ENCODE measurements at places on chromosomes 12 and 14. TPM values are rescaled to one million over a fixed set of nuclear protein-coding genes. Genes with fewer than 3 reads are reported as not detected.

The NTN4 gene
- total RNA-seq, result 0.20 TPM

The ANKS1B gene
- total RNA-seq, result not detected

The PPP1R36 gene
- total RNA-seq, result not detected

The BMP4 gene
- not detected for total RNA-seq

The FGF6 gene
- total RNA-seq, result not detected

The CIPC gene
- total RNA-seq, result 26.6 TPM

GRCh38 chr14:75711105-75711795, 50.2 kb downstream of the TTLL5 start:
- no peak overlapping the region for H3K27ac ChIP-seq
- no peak for DNase-seq

DNA sequence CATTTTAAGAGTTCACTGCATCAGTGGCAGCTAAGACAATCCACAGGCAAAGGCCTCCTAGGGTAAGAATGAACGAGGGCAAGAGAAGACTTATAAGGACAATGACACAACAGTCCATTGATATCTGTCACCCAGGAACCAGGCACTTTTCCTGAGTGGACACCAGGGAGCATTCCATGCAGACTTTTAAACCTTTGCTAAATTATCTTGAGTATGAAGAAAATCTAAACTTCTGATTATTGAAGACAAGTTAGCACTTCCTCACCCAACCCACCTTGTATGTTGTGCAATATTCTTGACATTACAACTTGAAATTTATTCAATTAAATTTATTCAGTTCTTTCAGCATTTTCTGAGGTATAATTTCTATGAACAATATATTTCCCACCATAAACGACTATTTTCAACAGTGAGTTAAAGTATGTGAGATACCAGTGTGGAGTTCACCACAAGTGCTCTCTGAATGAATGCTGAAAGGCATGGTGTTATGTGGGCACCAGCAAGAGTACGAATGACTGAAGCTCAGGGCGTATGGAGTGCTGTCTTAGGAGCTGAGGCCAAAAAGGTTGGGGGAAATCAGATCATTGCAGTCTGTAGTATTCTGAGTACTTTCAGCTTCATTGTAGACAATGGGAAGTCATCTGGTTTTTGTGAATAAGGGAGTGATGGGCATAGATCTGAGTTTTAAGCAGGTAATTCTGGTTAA, 124.3 kb upstream of the LMNTD1 start:
- H3K27ac ChIP-seq, result no peak overlapping the region
- H3K27me3 ChIP-seq, result peaks cover 3% of the 10 kb centered on the region
- no peaks in the 10 kb centered on the region for H3K36me3 ChIP-seq
- H3K4me1 ChIP-seq, result no peaks in the 10 kb centered on the region
- DNase-seq, result no peak

- H3K4me3 ChIP-seq, result peak overlapping the region; percentile 89
- H3K4me1 ChIP-seq, result peaks cover 29% of the 10 kb centered on the region
- H3K36me3 ChIP-seq, result peaks cover 2% of the 10 kb centered on the region
Observed at GRCh38 chr14:88790501-88791251, 2.1 kb downstream of the EML5 start.

GRCh38 chr12:57214398-57214781, 2.2 kb upstream of the NXPH4 start:
- peak; percentile 63 for DNase-seq
- peak overlapping the region; percentile 50 for H3K4me3 ChIP-seq
- H3K36me3 ChIP-seq, result no peaks in the 10 kb centered on the region
- H3K27ac ChIP-seq, result peak overlapping the region; percentile 35
- peaks cover 54% of the 10 kb centered on the region for H3K4me1 ChIP-seq

DNA sequence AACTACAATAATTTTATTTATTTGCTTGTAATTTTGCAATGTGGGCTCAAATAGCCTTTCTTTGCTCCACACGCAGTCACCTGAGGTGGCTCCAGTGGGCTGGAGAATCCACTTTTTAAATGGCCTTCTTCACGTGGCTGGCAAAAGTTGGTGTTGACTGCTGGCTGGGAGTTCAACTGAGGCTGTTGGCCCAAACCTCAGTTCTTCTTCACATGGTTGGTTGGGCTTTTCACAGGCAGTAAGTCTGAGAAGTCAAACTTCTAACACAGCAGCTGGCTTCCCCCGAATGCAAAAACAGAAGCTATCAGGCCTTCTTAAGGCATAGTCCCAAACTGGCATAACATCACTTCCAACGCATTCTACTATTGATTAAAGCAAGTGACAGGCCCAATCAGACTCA, 2.1 kb upstream of the OXA1L start:
- H3K4me3 ChIP-seq, result no peak overlapping the region
- H3K36me3 ChIP-seq, result peaks cover 48% of the 10 kb centered on the region
- peaks cover 34% of the 10 kb centered on the region for H3K4me1 ChIP-seq
- H3K27ac ChIP-seq, result no peak overlapping the region
- H3K27me3 ChIP-seq, result no peaks in the 10 kb centered on the region

GRCh38 chr14:95769976-95770375, 56.1 kb upstream of the TCL1A start:
- H3K4me3 ChIP-seq, result no peak overlapping the region
- peaks cover 9% of the 10 kb centered on the region for H3K27me3 ChIP-seq
- no peak for DNase-seq

DNA sequence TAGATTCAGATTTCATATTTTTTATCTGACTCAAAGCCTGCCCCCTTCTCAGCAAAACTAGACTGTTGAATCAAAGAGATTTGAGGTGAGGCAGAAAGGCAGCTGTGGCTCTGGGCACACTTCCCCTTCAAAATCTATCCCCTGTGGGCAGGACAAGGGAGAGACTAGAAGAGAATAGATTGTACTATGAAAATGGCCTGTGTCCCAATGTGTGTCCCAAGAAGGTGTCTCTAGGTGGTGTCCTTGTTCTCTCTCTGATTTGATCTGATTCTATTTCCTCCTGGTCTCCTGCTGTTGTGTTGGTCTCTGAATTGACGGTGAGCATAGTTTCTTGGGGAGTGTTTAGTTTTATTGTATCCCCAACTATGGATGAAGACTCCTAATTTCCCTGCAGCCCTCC, 565.8 kb upstream of the ATP2B1 start:
- no peaks in the 10 kb centered on the region for H3K36me3 ChIP-seq
- no peaks in the 10 kb centered on the region for H3K27me3 ChIP-seq
- H3K4me3 ChIP-seq, result no peak overlapping the region

- H3K27ac ChIP-seq, result no peak overlapping the region
- H3K27me3 ChIP-seq, result no peaks in the 10 kb centered on the region
- H3K4me3 ChIP-seq, result no peak overlapping the region
- DNase-seq, result no peak
- peaks cover 3% of the 10 kb centered on the region for H3K4me1 ChIP-seq
- no peaks in the 10 kb centered on the region for H3K36me3 ChIP-seq
Observed at GRCh38 chr14:77058117-77058516, 29.6 kb upstream of the IRF2BPL start.

DNA sequence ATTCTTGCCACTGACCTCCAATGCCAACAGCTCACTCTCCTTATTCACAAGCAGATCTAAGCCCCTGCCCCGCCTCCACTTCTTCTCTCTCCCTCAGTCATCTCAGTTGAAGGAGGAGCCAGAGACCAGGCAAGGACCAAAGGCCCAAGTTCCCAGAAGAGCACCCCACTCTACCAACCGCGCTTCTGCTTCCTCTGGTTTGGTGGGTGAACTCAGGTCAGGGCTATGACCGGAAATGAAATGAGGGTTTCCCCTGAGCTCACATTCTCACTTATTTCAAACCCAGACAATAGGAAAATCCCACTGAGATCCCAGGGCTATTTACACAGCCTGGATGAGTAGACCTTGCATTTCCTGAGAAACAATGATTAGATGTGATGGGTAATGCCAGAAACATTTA, 9.9 kb downstream of the DPF3 start:
- no peak overlapping the region for H3K4me3 ChIP-seq
- H3K27ac ChIP-seq, result no peak overlapping the region
- peaks cover 18% of the 10 kb centered on the region for H3K36me3 ChIP-seq
- peaks cover 34% of the 10 kb centered on the region for H3K4me1 ChIP-seq

DNA sequence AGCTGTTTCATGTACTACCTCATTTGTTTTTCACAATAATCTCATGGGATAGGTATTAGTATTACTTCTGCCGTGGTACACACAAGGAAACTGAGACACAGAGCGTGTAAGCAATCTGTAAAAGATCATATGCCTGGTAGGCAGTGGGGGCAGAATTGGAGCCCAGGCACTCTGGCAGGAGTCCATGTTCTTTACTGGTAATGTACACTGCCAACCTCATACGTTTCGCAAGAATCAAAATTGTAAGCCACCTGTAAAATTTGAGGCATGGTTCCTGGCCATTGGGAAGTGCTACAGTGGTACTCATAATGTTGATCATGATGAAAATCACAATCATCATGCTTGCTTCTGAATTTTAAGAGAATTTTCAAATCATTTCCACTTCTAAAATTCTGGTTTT, 40.7 kb downstream of the TMTC1 start:
- H3K27ac ChIP-seq, result no peak overlapping the region
- no peaks in the 10 kb centered on the region for H3K36me3 ChIP-seq
- no peak overlapping the region for H3K4me3 ChIP-seq
- H3K27me3 ChIP-seq, result no peaks in the 10 kb centered on the region
- DNase-seq, result no peak

GRCh38 chr14:101948666-101949216, 15.6 kb upstream of the DYNC1H1 start:
- H3K36me3 ChIP-seq, result peaks cover 11% of the 10 kb centered on the region
- DNase-seq, result no peak
- peak overlapping the region; percentile 97 for H3K27ac ChIP-seq
- H3K4me1 ChIP-seq, result peaks cover 19% of the 10 kb centered on the region
- peaks cover 15% of the 10 kb centered on the region for H3K27me3 ChIP-seq

DNA sequence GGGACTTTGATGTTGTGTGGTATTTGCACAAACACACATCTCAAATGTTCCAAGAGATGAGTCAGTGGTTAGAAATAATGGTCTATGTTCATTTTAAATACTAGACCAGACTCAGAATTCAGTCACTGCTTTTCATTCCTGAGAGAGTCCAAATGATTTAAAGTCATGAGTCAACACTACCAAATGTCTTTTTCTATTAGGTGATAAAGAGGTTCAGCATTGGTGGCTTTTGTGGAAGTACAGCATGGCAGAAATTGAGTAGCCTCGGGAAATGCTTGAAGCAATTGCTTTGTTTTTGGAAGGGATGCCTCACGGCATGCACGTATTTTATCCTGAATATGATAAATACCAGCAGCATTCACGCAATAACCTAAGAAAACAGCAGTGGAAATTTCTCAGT, 115.7 kb downstream of the DIO2 start:
- no peak overlapping the region for H3K4me3 ChIP-seq
- no peaks in the 10 kb centered on the region for H3K4me1 ChIP-seq
- H3K27me3 ChIP-seq, result no peaks in the 10 kb centered on the region

GRCh38 chr12:70576341-70577282, 60.6 kb downstream of the PTPRB start:
- no peak for DNase-seq
- H3K27ac ChIP-seq, result no peak overlapping the region
- no peak overlapping the region for H3K4me3 ChIP-seq

DNA sequence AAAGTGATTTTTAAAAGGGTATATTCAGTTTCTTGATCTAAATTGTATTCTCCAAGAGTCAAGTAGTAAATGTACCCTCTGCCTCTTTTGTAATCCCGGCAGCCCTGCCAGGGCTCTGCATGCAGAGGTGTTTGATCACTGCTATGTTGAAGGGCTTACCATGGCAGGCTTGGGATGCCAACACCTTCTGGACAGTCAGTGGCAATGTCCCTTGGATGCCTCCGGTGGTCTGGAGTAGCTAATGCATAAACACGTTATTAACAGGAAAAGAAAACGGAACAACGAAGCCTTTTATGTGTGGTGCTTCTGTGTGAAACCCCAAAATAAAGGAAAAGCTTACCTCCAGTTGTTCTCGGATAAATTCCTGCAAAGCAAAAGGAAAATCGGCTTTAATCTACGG, 19.9 kb downstream of the EIF2B2 start:
- H3K27ac ChIP-seq, result no peak overlapping the region
- H3K4me1 ChIP-seq, result no peaks in the 10 kb centered on the region
- H3K36me3 ChIP-seq, result peaks cover 46% of the 10 kb centered on the region
- no peak overlapping the region for H3K4me3 ChIP-seq

- no peak for DNase-seq
- H3K4me3 ChIP-seq, result no peak overlapping the region
- H3K27me3 ChIP-seq, result no peaks in the 10 kb centered on the region
- H3K4me1 ChIP-seq, result no peaks in the 10 kb centered on the region
Observed at GRCh38 chr14:58884442-58884841, 246.7 kb downstream of the DACT1 start.

DNA sequence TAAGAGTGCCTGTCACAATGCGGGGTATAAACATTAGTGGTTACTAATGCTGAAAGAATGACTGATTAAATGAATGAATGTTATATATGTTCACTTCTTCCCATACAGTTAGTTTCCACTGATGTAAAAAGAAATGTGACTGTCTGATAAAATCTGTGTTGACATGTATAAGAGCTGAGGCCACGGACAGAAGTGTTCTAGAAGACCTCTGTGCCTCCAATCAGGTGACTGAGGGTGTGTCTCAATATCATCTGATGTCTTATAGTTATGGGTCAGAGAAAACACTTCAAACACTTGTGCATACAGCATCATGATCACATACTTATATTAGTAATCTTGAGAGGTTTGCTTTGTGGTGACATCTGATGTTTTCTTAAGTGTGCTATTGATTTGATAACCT, 183.4 kb downstream of the TTC7B start:
- no peaks in the 10 kb centered on the region for H3K36me3 ChIP-seq
- no peak overlapping the region for H3K27ac ChIP-seq
- H3K4me3 ChIP-seq, result no peak overlapping the region
- peaks cover 14% of the 10 kb centered on the region for H3K4me1 ChIP-seq

DNA sequence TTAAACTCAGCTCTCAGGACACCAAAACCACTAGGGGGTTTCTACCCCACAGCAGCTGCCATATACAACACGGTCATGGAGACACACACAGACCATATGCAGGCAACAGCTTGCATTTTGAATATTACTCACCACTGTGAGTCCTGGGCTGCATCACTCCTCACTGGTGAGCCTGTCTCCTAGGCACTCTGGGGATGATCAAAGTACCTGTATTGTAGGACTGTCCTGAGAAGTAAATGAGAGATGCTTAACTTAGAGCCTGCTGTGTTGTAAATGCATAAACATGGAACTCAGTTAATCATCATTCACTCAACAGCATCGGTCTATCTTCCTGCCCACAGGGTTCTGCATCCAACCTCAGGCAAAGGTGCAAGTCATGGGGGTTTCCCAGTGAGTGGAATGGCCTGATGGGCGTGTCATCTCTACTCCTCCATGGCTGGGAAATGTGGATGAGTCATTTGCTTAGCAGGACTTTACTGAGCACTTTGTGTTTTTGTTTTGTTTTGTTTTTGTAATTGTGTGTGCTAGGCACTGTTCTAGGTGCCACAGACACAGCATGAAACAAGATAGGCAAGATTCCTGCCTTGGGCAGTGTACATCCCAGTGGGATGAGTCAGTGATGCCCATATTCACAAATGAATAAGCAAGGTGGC, 1141.2 kb upstream of the TMEM132C start:
- DNase-seq, result no peak
- no peak overlapping the region for H3K4me3 ChIP-seq
- no peaks in the 10 kb centered on the region for H3K4me1 ChIP-seq
- no peak overlapping the region for H3K27ac ChIP-seq
- no peaks in the 10 kb centered on the region for H3K27me3 ChIP-seq
- no peaks in the 10 kb centered on the region for H3K36me3 ChIP-seq
